ENCODE measurements at places on chromosomes 12 and 14. TPM values are rescaled to one million over a fixed set of nuclear protein-coding genes. Genes with fewer than 3 reads are reported as not detected.

The KRT7 gene
- 0.54 TPM for total RNA-seq

The ZBTB1 gene
- 63.0 TPM for total RNA-seq

The TTC7B gene
- total RNA-seq: 16.1 TPM

The TAS2R8 gene
- not detected for total RNA-seq

The SART3 gene
- 61.7 TPM for total RNA-seq

The PTPRB gene
- total RNA-seq: 6.5 TPM

The TEX22 gene
- under 0.01 TPM for total RNA-seq

The DPPA3 gene
- total RNA-seq: not detected

The RASSF8 gene
- total RNA-seq: 50.5 TPM

The CIROP gene
- 0.28 TPM for total RNA-seq

The MAP1LC3B2 gene
- total RNA-seq: not detected

The SYCP3 gene
- total RNA-seq: not detected

The KRT74 gene
- not detected for total RNA-seq

The CGRRF1 gene
- 15.3 TPM for total RNA-seq

The RDH12 gene
- total RNA-seq: not detected

The HOTAIR gene
- total RNA-seq: not detected

The RHEBL1 gene
- total RNA-seq: 0.72 TPM

The BCAT1 gene
- 683 TPM for total RNA-seq

The AQP2 gene
- total RNA-seq: not detected

The STAC3 gene
- 0.18 TPM for total RNA-seq

The GALNT9 gene
- total RNA-seq: under 0.01 TPM

The KERA gene
- total RNA-seq: not detected

The PRKD1 gene
- total RNA-seq: 12.8 TPM

The VIPAS39 gene
- 43.0 TPM for total RNA-seq

The NABP2 gene
- 31.4 TPM for total RNA-seq

The FLVCR2 gene
- 1.4 TPM for total RNA-seq

The ANKS1B gene
- total RNA-seq: 0.18 TPM

The GLIPR1L1 gene
- total RNA-seq: not detected

Data from IMR-90 (cell line).